ENCODE measurements at places on chromosomes 12 and 14.

DNA sequence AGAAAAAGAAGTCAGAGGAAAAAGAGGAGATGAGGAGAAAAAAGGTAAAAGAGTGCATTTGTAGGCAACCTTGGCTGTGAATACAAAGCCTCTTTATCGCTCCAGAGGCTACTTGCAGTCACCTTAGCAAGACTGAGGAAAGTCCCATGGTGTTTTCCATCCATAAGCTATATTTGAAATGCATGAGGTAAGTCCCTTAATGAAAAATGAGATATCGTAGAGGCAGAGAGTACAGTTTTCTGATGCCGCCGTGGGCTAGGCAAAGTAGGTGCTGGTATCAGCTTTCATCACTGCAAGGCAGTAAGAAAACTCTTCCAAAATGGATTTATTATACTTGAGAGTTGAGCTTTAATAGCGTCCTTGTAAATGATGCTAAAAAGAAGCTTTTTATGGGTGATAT, 186.8 kb downstream of the ASCL1 start:
- no peak for DNase-seq

DNA sequence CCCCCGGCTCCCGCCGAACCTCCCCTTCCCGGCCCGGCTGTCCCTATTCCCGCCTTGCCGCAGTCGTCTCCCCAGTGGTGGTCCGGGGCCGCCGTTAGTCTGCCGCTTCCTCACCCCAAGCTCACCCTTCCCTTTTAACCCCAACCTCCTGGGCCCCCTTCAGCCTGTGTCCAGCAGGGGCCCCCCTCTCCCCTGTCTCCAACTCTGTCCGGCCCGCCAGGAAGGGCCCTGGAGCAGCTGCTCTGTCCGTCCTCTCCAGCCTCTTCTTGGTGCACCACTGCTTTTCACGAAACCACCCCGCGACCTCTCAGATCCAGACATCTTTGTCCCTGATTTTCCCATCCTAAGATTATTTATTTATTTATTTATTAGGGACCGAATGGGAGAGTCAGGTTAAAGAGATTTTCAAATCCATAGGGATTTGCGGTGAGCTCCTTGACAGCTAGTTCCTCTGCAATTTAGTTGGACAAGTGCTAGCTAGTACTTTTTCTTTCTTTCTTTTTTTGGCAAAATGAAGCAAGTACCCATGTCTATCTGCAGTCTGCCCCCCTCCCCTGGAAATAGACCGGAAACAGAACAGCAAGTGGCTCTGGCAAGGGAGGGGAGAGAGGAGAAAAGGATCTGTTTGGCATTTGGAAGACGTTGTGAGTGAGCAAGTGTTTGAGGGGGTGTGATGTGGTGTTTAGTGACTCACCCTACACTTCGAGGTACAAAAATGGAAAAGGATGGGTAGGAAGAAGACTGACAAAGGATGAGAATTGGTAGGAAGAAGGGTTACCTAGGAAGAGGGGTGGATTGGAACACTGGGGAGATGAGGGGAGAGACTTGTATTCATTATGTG, 632 bp downstream of the UBR7 start:
- DNase-seq = peak; percentile 53

DNA sequence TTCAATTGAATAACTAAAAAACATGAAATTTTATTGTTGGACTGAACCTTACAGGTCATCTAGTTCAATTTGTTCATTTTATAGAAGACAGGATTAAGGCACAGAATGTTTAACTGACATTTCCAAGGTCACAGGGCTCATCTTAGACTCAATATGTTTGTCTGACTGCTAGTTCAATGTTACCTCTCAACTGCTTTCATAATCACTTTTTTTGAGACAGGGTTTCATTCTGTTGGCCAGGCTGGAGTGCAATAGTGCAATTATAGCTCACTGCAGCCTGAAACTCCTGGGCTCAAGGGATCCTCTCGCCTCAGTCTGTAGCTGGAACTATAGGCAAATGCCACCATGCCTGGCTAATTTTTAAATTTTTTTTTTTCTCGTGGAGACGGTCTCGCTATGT, 24.4 kb upstream of the ITGA5 start:
- no peak for DNase-seq

- no peak for DNase-seq
These were observed 65.4 kb downstream of the PPFIBP1 start for GRCh38 chr12:27589419-27589818.

DNA sequence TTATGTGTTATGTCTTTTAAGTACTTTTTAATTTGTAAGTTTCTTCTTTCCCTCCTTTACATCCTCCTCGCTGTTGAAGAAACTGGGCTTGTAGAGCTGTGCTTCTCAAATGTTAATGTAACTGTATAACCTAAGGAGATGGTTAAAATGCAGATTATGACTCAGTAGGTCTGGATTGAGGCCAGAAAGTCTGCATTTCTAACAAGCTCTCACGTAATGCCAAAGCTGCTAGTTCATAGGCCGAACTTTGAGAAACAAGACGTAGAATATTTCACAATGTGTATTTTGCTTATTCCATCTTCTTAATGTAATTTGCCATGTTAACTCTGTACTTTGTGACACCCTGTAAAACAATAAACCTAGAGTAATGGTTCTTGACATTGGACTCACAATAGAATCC, 193.3 kb upstream of the SYT1 start:
- DNase-seq = peak; percentile 73

DNA sequence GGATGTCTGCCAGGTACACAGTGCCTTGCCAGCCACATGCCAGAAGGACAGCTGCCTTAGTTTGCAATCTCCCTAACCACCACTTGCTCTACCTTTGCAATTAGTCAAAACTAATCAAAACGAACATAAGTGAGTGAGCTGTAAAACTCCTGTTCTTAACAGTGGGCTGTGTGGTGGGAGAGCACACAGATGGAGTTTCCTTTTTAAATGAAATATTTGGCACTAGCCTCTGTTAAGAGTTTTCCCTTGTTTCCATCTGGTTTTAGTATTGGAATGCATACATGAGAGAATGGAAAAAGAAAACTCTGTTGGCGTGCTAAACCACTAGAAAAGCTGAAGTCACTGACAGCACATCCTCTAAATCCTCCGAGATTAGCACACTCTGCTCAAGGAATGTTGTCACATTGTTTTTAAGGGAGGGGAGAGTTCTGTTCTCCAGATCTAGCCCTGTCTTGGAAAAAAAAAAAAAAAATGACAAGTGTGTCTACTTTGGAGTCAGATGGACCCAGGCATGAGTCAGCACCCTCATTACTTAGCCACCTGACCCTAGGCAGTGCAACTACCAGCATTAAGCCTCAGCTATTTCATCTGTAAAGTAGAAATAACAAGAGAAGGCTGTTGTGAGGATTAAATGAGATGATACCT, 83.9 kb downstream of the STXBP6 start:
- peak; percentile 74 for DNase-seq

DNA sequence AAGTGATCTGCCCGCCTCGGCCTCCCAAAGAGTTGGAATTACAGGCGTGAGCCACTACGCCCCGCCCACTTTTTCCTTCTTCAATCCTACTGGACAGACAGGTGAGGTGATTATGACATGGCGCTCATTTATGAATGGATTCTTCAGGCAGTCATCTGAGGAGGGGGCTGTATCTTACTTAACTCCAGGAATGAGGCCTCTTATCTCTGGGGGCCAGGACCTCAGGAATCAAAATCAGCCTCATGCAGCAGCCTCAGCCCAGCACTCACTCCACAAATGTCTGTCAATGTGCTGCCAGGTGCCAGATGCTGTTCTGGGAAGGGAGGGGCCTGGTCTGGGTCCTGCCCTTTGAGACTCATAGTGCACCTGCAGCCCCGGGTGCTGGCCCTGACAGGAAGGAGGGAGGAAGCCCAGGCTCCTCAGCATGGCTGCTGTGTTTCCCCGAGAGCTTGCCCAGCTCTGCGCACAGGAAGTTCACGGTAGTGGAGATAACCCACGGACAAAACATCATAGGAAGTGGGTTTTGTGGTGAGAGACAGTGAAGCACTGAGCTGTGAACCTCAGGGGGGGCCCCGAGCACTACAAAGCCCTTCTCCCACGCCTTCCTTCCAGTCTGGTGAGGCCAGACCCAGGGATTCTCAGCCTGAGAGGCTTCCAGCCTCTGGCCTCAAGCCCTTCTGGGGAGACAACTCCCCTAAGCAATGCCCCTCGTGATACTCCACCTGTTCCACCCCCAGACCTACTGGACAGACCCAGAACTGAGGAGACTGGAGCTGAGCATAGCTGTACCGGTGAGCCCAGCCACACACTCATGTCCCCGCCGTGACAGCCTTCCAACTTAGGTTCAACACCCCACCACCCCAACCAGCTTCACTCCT, 22.3 kb downstream of the GALNT6 start:
- peak; percentile 66 for DNase-seq

DNA sequence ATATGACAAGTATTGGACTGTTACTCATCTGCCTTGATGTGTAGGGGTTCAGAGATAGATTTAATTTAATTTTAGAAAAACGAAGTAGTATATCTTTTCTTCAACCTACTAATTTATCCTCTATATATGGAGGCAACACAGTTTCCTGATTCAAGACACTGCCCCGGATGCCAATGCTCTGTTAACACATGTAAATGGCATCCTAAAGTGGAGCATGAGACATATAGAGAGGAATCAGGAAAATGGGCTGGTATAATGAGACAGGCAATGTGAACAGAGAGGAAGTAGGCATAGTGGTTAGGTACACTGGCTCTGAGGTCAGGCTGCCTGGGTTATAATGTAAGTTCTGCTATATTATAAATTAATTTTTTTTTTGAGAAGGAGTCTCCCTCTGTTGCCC, 85.6 kb downstream of the OTOGL start:
- DNase-seq = no peak

DNA sequence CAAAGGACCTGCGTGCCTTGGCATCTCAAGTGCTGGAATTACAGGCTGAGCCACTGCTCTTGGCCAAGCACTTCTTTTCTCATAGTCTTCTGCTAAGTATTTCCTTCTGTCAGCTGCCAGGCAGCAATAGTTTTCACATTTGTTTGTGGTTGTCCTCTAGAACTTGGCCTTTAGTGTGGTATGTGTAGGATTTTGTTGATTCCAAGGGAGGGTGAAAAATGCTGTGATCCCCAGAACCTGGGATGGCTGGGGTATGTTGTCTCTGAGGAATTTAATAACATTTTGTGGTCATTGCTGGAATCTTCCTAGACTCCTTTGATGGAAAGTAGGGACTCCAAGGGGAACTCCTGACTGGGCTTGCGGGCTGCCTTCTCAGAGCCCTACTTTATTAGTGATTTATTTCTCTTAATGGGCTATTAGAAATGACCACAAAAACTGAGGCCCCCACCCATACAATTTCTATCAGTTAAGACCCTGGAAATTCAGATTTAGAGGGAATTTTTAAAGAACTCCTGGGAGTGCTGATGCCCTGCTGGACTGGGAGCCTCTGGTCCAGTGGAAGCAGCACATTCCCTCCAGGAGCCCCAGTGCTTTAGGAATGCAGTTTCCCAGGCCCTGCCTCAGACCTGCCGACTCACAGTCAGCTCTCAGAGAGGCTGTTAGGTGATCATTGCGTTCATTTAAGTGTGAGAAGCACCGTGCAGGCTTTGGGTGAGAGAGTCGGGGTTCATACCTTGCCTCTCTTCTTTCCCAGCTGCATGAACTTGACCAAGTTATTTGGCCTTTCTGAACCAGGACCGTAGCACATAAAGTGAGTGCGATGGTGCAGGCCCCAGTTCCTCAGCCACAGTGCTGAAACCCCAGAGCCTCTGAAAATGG, 22.7 kb downstream of the TRAF3 start:
- DNase-seq = peak; percentile 82

DNA sequence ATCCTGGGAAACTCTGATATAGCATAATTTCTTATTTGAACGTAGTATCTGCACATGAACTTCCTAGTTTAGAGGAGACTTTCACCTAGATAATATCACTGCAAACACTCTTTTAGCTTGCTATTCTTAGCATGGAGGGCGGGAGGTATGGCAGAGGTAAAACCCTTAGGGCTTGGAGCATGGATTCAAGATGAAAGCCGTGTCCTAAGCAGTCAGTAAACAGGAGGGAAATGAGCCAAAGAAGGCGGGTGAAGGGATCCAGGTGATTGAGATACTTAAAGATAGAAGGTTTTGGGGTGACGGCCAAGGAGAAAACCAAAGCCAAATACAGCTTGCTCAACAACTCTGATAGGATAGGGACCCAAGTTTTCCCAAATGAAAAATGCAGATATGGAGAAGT, 107.1 kb upstream of the BCAT1 start:
- DNase-seq = no peak

DNA sequence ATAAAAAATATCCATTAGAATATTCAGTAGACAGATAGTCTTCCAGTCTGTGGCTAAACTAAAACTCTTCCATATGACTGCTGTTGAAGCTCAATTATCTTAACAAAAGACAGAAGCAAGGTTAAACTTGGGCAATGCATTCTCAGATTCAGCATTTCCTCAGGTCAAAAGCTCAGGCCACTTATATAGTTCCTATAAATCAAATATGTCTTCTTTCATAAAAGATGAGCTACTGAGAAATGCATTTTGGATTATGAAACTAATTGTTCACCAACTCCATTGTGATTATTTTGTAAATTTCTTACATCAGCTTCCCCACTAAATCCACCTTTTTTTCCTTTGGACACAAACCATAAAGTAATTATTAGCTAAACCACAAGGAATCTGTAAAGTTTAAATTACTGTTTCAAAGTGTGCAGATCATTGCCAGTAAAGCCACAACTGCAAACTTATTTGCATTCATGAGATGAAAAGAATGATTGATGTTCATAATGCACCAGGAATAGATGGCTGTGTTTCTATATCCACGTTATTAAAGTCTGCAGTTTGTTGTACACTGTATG, 224.4 kb downstream of the FBXL14 start:
- DNase-seq = peak; percentile 68

DNA sequence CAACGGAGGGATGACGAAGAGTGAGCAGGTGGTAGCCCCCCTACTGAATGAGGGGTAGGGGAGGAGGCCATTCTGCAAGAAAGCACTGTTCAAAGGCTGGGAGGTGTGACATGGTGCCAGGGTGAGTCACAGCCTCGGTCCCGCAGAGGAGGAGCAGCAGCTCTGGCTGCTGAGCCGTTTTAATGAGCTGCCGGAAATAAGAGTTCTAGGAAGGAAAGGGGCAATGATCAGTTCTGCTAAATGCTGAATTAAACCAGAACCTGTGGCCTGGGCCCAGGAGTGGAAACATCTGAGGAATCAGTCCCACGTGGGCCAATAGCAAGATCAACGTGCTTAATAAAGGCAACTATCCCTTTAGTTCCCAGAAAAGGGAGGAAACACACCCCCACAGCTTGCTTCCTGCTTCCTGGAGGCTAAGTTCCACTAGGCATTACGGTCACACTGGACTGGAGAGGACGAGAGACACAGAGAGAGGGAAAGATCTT, 3.6 kb downstream of the ABCD4 start:
- peak; percentile 23 for DNase-seq

DNA sequence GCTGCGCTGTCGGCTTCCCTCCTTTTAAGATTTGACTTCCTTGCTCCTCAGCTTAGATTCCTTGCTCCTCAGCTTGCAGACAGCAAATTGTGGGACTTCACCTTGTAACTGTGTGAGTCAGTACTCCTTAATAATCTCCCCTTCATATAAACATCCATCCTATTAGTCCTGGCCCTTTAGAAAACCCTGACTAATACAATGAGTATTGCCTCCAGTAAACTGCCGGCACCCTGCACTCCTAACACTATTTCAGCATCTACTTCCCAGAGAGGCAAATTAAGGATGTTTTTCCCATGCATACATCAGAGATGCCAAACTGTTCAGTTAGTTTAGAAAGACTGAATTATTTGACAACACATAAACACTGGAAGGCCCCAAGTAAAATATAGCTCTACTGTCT, 611.3 kb upstream of the TMEM132C start:
- DNase-seq = no peak

- no peak for DNase-seq
These were observed 8.4 kb upstream of the KRT6A start for GRCh38 chr12:52501490-52501889.
